Activated CD4-positive, alpha-beta memory T cell treated with anti-CD3 and anti-CD28 coated beads for 36 hours (primary cell): ENCODE measurements at places on chromosomes 6 and 20. TPM values are rescaled to one million over a fixed set of nuclear protein-coding genes. Genes with fewer than 3 reads are reported as not detected.

- H3K27me3 ChIP-seq: no peaks in the 10 kb centered on the region
- peaks cover 18% of the 10 kb centered on the region for H3K36me3 ChIP-seq
- H3K4me1 ChIP-seq: peaks cover 66% of the 10 kb centered on the region
- no peak overlapping the region for H3K4me3 ChIP-seq
Measured at GRCh38 chr6:142786476-142786875, 158.5 kb downstream of the HIVEP2 start.

DNA sequence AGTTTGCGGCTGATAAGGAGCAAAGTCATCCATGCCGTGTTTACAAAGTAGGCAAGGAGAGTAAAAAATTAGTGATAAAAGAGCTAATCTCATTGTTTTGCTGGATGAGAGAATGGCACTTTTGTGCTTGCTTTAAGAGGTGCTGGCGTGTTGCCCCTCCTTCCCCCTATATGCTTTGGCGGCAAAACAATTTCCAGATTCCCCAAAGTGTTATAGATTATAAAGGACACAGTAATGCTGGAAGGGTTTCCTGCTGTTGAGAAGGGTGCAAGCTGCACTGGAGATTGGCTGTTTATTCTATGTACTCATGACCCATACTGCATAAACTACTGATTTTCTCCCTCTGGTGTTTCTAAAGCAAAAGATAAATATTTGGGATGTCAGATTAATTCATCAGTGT, 338.9 kb upstream of the MAP3K7 start:
- DNase-seq: no peak
- H3K4me3 ChIP-seq: no peak overlapping the region
- H3K27me3 ChIP-seq: peaks cover 4% of the 10 kb centered on the region
- H3K4me1 ChIP-seq: peaks cover 4% of the 10 kb centered on the region

DNA sequence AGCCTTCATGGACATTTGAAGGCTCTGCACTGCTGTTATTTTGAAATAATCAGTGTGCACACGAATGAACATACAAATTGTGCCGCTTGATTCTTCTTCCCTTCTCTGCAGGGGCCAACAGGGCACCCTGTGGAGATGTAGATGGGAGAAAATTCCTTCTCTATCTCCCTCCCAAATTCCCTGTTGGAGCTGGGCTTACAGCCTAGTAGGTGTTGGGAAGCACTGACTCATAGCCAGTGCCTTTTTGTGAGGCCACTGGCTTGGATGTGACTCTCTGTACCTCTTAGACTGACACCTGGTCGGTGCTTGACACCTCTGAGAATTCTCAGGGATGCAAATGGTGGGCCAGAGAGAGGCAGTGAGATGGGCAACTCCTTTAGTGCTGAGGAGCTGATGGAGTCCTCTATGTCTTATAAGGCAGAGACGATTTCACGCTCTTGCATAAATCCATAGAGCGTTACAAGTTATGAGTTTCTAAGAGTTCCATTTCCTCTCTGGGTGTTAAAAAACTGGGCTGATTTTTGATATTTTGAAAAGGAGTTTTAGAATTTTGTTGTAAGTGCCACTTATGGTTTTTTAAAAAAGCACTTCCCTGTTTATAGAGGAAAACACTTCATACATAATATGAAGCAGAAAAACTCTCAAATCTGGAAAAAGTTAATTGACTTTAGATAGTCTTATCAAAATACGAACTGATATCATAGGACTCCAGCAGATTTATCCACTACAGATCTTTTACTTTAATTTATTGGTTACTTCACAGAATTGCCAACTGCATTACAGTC, 89.8 kb upstream of the MAP3K7 start:
- H3K36me3 ChIP-seq: no peaks in the 10 kb centered on the region
- no peaks in the 10 kb centered on the region for H3K4me1 ChIP-seq
- no peak for DNase-seq
- H3K27me3 ChIP-seq: peaks cover 13% of the 10 kb centered on the region

DNA sequence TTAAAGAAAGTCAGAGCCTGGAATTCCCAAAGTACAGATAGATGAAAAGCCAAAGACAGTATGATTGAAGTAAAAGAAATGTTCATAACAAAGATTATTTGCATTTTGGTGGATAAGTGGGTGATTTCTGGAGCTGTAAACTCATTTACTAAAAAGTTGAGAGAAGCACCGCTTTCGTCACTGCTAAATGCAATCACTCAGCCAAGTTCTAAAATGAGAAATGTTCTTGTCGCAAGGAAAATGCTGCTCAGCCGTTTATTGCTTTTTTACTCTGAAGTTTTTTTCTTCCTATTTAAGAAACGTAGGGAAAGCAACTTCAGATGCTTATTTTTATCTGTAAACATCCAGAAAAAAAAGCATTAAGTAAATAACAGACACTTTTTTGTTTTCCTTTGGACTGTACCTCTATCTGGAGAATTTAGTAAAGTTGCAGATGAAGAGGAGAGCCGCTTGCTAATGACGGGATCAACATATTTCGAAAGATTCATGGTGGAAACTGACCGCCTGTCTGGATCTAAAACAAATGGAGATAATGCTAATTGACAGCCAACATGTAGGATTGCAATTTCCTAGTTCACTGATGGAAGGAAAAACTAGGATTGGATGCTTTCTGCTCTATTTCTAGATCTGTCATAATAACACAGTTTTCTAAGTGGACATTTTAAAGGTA, 93.8 kb upstream of the BCLAF1 start:
- no peaks in the 10 kb centered on the region for H3K4me1 ChIP-seq
- no peaks in the 10 kb centered on the region for H3K27me3 ChIP-seq
- H3K27ac ChIP-seq: no peak overlapping the region
- DNase-seq: no peak
- no peak overlapping the region for H3K4me3 ChIP-seq

DNA sequence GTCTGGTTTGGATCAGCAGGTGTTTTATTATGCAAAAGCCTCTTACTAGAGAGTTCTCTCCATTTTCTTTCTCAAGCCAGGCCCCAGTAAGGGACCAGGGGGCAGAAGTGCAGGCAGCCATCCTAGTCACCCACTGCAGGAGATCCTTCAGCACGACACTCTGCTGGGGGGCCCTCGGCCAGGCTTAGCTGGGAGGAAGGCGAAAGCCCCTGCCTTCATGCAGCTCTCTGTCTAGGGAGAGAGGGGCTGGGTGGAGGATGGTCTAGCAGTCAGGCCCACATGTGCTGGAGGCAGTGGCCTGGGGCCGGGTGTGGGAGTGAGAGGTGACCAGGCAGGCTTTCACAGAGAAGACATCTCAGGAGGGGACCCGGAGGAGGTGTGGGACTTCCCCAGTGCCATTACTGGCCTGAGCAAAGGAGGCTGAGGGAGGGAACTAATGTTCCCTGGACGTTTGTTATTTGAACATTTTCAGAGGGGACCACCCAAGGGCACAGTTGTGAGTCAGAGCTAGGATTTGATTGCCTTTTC, 33.5 kb upstream of the VSTM2L start:
- DNase-seq: no peak
- H3K4me1 ChIP-seq: no peaks in the 10 kb centered on the region
- H3K27ac ChIP-seq: no peak overlapping the region
- H3K27me3 ChIP-seq: no peaks in the 10 kb centered on the region
- H3K4me3 ChIP-seq: no peak overlapping the region

GRCh38 chr6:43962458-43962857, 164.8 kb downstream of the MRPL14 start:
- H3K27ac ChIP-seq: no peak overlapping the region
- H3K27me3 ChIP-seq: peaks cover 10% of the 10 kb centered on the region
- H3K4me3 ChIP-seq: no peak overlapping the region
- no peak for DNase-seq
- no peaks in the 10 kb centered on the region for H3K4me1 ChIP-seq

DNA sequence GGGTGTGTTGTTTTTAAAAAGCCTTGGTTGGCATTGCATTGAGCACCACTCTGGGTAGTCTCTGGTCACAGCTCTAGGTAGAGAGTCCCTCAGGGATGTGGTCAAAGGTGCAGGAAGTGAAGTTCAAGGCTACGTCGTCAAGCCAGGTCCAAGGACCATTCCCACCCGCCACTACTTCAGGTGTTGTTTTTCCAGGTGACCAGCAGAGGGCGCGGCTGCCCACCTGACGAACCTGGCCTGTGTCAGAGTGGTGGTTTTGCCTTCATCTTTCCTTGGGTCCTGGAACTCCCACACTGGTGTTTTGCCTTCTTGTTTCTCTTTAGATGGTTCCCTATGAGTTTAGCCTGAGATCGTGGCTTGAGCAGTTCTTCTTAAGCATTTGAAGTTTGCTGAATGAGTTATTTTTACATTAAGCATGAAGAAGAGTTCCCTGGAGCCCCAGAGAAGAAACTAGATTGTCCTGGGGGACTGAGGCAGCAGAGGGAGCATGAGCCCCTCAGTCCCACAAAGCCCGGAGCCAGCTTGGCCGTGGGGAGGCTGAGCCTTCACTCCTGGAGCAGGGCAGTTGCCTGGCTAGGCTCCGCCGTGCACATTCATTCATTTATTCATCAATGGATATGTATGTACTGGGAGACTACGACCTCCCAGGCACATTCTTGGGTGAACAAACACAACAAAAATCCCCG, 5.6 kb upstream of the PHACTR3 start:
- no peak overlapping the region for H3K27ac ChIP-seq
- DNase-seq: peak; percentile 48
- no peaks in the 10 kb centered on the region for H3K4me1 ChIP-seq
- no peak overlapping the region for H3K4me3 ChIP-seq

DNA sequence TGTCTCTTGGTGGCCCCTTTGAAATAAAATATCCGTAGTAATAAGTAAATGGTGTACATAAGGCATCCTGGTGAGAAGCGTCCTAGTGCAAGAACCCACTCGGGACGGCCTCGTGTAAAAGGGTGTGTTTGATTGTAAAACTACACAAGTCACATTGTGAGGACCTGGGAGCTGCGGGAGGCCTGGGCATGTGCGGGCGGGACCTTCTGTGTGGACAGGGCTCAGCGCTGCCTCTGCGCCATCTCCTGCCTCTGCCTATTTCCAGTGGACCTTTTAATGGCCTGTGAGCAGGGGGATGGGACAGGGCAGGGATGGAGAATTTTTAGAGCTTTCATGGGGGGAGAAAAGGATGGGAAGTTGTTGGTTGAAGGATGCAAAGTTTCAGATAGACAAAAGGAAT, 25.3 kb upstream of the KIF25 start:
- no peak for DNase-seq
- H3K36me3 ChIP-seq: peaks cover 5% of the 10 kb centered on the region
- H3K4me3 ChIP-seq: no peak overlapping the region
- H3K4me1 ChIP-seq: no peaks in the 10 kb centered on the region
- no peaks in the 10 kb centered on the region for H3K27me3 ChIP-seq

- DNase-seq: no peak
- no peak overlapping the region for H3K27ac ChIP-seq
- H3K27me3 ChIP-seq: peaks cover 48% of the 10 kb centered on the region
- H3K4me1 ChIP-seq: peaks cover 13% of the 10 kb centered on the region
Measured at GRCh38 chr6:52186480-52186879, 305 bp downstream of the IL17A start.

- peaks cover 16% of the 10 kb centered on the region for H3K36me3 ChIP-seq
- DNase-seq: peak; percentile 53
- no peak overlapping the region for H3K4me3 ChIP-seq
- no peaks in the 10 kb centered on the region for H3K27me3 ChIP-seq
Measured at GRCh38 chr6:109449795-109450673, 5.5 kb downstream of the MICAL1 start.

DNA sequence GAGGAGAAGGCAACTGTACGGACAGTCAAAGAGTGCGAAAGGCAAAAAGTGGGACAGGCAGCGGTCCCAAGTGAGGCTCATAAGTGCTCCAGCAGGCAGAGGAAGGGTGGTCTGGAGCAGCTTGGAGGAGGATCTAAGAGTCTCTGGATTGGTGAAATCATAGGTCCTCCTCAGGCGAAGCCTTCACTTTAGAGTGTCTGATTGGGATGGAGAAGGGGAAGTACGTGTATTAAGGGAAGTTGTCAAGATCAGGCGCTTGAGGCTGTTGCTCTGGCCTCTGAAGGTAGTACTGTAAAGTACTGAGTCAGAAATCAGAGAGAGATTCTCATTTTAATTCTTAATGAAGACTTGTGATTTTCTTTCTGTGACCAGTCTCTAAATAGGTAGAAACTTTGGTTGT, 185.6 kb downstream of the KIF16B start:
- H3K27me3 ChIP-seq: no peaks in the 10 kb centered on the region
- H3K36me3 ChIP-seq: peaks cover 24% of the 10 kb centered on the region
- no peak overlapping the region for H3K4me3 ChIP-seq
- no peak for DNase-seq
- no peak overlapping the region for H3K27ac ChIP-seq

Gene HDDC2
- 92.3 TPM for total RNA-seq

DNA sequence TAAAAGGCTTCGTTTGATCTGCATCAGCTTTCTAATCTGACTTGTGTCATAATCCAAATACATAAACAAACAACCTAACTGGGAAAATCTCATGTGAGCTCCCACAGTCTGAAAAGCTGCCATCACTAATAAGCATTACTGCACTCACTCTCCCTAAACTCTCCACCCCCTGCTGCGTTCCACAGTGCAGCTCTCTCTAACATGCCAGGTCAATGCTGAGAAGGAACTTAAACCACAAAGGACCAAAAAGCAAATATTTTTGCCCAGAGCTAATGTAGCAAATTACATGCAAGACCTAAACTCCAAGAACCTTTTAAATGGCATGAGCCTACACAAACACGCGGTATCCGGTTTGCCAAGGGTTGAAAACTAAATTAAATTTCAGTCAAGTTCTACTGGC, 542.3 kb upstream of the JARID2 start:
- no peak overlapping the region for H3K4me3 ChIP-seq
- no peaks in the 10 kb centered on the region for H3K27me3 ChIP-seq
- H3K4me1 ChIP-seq: peaks cover 42% of the 10 kb centered on the region
- H3K27ac ChIP-seq: no peak overlapping the region
- H3K36me3 ChIP-seq: peaks cover 18% of the 10 kb centered on the region
- DNase-seq: no peak

Gene KCNK15
- 0.71 TPM for total RNA-seq

DNA sequence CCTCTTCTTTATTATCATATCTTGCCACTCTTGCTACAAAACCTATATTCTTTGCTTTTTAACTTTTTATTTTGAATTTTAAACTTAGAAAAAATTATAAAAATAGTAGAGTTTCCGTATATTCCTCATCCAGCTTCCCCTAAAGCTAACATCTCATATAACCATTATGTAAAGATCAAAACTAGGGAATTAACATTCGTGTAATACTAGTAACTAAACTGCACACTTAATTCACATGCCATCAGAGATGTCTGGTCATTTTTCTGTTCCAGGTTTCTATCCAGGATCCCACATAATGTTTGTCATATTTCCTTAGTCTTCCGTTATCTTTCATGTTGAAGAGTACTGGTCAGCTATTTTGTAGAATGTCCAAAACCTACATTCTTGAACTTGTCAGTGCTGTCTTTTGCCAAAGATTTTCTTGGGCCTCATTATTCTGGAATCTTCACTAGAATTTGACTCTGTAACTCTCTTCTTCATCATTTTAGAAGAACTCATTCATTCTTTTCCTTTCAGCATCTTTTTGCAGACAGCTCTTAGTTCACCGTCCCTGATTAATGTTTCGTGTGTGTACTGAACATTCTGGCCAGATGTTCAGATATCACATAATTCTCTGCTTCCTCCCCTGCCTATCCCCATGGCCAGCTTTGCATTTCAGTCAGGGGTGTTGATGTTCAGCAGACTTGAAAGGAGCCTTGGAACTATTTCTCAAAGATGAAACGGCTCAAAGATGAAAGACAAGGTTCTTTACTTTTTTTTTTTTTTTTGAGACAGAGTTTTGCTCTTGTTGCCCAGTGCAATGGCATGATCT, 9.4 kb downstream of the CTNNBL1 start:
- no peak overlapping the region for H3K4me3 ChIP-seq
- H3K4me1 ChIP-seq: peaks cover 21% of the 10 kb centered on the region
- peaks cover 4% of the 10 kb centered on the region for H3K36me3 ChIP-seq
- no peak for DNase-seq
